Activated naive CD8-positive, alpha-beta T cell treated with anti-CD3 and anti-CD28 coated beads for 36 hours (primary cell): ENCODE measurements at places on chromosomes 3 and 15. TPM values are rescaled to one million over a fixed set of nuclear protein-coding genes. Genes with fewer than 3 reads are reported as not detected.

- H3K36me3 ChIP-seq = no peaks in the 10 kb centered on the region
- DNase-seq = no peak
- peaks cover 9% of the 10 kb centered on the region for H3K27me3 ChIP-seq
These were observed 23.9 kb upstream of the TXNRD3 start for GRCh38 chr3:126678693-126679317.

DNA sequence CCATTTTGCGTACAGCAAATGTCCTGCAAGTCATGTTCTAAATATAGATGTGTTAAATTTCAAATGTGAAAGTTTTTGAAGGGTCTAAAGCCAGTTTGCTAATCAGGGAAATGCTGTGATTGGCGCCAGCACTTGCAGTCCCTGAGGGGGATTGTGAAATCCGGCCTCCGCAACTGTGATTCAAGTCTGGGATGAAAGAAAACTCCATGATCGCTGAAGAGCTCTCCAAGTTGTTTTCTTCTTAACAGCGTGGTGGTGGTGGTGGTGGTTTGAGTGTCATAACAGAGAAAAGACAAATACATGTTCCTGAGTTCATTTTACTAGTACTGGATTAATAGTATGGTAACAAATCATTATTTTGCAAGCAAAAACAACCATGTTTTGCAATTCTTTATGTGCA is 51.8 kb downstream of the MITF start:
- H3K27me3 ChIP-seq = peaks cover 4% of the 10 kb centered on the region
- H3K27ac ChIP-seq = no peak overlapping the region
- H3K36me3 ChIP-seq = no peaks in the 10 kb centered on the region

- no peak overlapping the region for H3K4me3 ChIP-seq
- no peak for DNase-seq
- H3K36me3 ChIP-seq = peaks cover 35% of the 10 kb centered on the region
- no peak overlapping the region for H3K27ac ChIP-seq
These were observed 67.4 kb downstream of the RAD18 start for GRCh38 chr3:8895829-8896228.

The ATP13A4 gene
- 1.7 TPM for total RNA-seq

The CA12 gene
- not detected for total RNA-seq

The DZIP1L gene
- total RNA-seq = 0.29 TPM

- peaks cover 3% of the 10 kb centered on the region for H3K27me3 ChIP-seq
- H3K27ac ChIP-seq = no peak overlapping the region
- H3K4me1 ChIP-seq = no peaks in the 10 kb centered on the region
- no peak for DNase-seq
These were observed 103.7 kb upstream of the TLE3 start for GRCh38 chr15:70201425-70201775.

DNA sequence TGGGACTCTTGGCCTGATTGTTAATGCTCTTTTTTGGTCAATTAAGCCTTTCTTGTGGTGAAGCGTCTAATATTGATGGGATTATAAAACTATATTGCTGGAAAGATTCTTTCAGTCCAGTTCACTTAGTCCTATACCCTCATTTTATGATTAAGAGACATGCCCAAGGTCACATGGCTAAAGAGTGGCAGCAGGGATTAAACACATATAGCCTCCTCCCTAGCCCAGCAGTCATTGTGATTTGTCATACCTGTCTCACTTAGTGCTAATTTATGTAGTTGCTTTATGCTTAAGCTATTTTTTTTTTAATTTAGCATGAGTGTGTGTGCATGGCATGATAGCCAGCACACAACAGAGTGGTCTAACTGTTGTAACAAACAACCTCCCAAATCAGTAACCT is 9.5 kb downstream of the PARP14 start:
- no peak for DNase-seq
- no peaks in the 10 kb centered on the region for H3K27me3 ChIP-seq
- peaks cover 57% of the 10 kb centered on the region for H3K36me3 ChIP-seq
- H3K4me3 ChIP-seq = no peak overlapping the region
- H3K4me1 ChIP-seq = peaks cover 19% of the 10 kb centered on the region
